ENCODE measurements at places on chromosomes 4 and X.

DNA sequence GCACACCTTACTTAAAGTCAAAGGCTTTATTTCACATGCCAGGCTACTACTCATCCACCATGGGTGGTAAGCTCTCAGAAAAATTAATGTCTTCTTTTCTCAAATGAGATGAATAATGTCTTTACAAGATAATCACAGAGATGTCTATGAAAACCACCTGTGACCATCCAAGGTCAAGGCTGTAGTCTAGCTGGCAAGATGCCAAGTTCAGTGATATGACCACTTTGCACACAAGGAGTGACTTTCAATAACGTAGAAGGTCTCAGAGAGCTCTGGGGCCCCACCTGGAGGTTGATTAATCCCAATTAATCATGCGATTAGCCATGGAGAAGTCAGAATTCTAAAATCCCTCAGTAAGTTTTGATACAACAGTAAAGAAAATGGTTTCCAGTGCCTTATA lies 20.5 kb downstream of the ANOS1 start:
- DNase-seq = no peak

- DNase-seq = no peak
Observed at GRCh38 chr4:51960486-51960885, 59.7 kb downstream of the LRRC66 start.

DNA sequence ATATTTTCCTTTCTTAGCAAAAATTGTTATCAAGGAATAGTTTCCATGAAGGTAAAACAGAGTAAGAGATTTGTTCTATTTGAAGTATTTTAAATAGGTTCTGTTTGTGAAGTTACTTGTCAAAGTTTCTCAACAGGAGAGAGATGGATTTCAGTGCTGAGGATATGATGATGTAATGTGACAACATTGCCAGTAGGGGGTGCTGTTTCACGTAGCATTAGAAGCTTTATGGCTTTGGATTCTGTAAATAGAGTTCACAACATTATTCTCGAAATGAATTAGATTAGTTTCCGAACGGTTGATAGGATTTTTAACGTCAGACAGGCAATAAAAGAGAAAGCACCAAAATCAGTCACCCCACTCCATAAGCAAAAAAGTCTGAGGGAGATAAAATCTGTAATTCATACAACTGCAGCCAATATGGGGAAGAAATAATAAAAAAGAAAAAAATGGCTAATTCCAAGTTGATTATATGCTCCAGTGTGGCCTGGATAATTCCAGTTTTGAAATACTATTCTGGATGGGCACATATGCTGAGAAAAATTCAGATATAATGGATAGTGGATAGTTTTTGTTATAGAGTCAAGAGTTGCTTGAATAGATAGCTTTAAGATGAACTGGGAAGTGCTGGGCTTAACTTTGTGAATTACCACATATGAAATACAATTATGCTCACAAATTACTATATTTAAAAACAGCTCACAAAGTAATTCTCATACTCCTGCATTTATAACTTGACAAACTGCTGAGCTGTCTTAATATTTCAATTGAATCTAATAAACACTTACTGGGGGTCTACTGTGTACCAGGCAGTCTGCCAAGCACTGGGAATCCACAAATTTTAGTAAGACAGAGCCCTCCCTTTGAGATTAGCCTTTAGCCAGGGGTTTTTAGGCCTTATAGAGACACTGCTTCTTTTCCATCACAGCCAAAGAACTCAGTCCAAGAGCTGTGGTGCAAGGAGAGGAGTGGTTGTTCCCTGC lies 109.1 kb downstream of the GPAT3 start:
- peak; percentile 52 for DNase-seq

- no peak for DNase-seq
Observed at GRCh38 chr4:62531731-62532130, 1331.6 kb downstream of the ADGRL3 start.

DNA sequence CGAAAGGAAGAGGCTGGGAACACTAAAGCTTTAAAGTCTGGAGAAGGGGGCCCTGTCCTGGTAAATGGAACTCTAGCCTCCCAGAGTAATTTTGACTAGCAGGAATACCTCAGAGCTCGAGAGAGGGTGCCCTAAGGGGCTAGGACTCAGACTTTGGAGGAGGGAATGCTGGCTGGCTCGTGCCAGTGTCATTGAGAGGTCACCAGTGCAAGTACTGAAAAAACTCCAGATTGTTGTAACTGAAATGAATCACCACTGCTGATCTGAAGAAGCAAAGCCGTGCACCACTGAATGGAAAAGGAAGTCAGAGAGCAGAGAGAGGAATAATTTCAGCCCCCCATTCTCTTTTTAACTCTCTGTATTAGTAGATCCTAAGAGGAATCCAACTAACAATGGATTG lies 690.2 kb downstream of the FAT4 start:
- no peak for DNase-seq

DNA sequence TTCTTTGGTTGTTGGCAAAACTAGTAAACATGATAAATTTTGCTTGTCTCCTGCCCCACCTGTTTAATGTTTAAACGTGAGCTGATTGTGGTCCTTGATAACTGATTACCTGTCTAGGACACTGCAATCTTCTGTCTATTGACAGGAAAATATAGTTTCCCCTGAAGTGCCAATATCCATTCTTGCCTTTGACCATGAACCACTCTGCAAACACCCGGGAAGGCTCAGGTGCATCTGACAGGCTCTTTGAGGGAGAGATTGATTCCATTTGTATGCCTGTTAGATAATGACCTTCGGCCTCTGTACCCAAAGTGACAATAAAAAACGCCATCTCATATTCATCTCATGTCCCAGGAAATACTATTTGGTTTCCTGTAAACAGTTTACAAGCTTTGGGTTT lies 453.0 kb downstream of the CENPC start:
- no peak for DNase-seq

- peak; percentile 52 for DNase-seq
Observed at GRCh38 chr4:141636082-141636770, at the start of gene IL15. IL15 (plus strand) TSS chr4:141636583; CDS start chr4:141719465, 82,882 bp downstream.

DNA sequence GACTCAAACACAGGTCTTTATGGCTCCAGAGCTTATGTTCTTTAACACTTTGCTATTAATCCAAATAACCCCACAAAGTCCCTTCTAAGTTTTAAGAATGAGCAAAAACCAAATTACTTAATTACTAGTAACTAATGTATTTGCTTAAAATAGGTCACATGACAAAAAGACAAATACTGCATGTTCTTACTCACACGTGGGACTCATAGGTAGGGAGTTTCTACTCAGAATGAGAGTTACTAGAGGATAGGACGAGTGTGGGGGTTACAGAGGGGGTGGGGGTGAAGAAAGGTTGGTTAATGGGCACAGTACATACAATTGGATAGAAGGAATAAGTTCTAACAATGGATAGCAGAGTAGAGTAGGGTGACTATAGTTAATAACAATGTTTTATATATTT lies 5.8 kb downstream of the RPS6KA3 start:
- no peak for DNase-seq

DNA sequence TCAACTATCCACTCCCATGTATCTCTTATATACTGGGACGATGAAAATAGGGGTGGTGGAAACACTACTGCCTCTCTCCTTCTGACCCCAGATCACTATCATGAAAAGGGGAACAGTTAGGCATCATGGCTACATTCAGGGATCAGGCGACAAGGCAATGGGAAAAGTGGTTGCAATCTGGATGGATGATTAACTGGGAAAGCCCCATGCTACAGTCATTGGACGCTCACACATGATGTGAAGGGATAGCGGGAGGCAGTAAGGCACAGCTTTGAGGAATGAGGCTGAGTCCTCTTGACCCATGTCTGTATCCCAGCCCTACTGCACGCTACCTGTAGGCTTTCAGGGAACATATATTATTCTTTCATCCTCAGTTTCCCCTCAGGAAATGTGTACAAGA lies 10.2 kb downstream of the GASK1B start:
- no peak for DNase-seq
